Mucosa of descending colon (tissue), 3 donors: ENCODE measurements at places on chromosomes 5 and 9. TPM values are rescaled to one million over a fixed set of nuclear protein-coding genes. Genes with fewer than 3 reads are reported as not detected.
A peak's percentile ranks its signal among the peaks of the same experiment; 100 is the strongest.

DNA sequence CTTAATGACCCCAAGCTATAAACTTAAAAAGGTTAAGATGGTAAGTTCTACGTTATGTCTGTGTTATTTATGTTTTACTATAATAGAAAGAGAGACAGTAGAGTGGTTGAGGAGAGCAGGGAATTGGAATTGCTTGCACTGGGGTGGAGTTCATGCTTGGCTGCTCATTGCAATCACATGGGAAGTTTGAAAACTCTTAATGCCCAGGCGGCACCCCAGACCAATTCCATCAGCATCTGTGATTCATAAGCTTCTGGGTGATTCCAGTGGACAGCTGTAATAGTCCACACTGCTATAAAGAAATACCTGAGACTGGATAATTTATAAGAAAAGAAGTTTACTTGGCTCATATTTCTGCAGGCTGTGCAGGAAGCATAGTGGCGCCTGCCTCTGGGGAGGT lies 323.9 kb upstream of the MSX2 start:
- DNase-seq, result no peak

DNA sequence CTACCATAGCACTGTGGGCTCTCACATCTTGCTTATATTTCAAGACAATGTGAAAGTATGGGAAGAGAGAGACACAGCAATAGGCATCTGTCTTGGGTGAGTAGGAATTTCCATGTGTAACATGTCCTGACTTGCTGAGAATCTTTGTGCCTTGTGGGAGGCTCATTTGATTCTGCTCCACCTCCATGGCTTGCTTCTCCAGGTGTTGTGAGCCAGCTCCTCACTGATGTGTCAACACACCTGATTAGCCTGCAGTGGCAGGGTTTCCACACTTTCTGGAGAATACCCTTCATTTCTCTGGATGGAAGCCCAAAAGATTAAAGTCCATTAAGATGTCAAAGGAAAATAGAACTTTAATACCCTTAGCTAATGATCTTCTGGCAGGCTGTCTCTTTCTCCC lies 613.6 kb downstream of the ZNF608 start:
- DNase-seq, result no peak

GRCh38 chr5:22023784-22024183 lies 829.4 kb downstream of the CDH12 start:
- no peak for DNase-seq

GRCh38 chr9:99103901-99104458 lies 933 bp upstream of the TGFBR1 start:
- peak; percentile 53 for DNase-seq

ESM1 gene
- total RNA-seq, result not detected

- DNase-seq, result no peak
These were observed 23.7 kb upstream of the ANKH start for GRCh38 chr5:14895301-14895700.

HAVCR1 gene
- total RNA-seq, result 3.9 TPM

- DNase-seq, result peak; percentile 79
These were observed 394.3 kb downstream of the GADD45G start for GRCh38 chr9:89999176-89999533.

DNA sequence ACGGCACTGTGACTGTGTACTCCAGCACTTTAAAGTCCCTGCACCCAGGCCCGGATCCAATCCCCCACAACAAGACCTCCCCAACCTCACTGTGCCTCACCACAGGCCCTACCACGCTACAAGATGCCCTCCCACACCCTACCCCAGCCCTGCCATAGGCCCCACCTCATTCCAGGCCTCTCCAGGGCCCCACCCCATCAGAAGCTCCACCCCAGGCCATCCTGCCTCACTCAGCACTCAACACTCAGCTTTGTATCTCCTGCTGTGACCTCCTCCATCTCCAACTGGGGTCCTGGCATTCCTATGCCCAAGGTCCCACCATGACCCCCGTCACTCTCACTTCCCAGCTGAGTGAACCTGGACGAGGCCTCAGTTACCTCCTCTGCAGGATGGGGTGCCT lies 38.8 kb downstream of the BARX1 start:
- no peak for DNase-seq

DNA sequence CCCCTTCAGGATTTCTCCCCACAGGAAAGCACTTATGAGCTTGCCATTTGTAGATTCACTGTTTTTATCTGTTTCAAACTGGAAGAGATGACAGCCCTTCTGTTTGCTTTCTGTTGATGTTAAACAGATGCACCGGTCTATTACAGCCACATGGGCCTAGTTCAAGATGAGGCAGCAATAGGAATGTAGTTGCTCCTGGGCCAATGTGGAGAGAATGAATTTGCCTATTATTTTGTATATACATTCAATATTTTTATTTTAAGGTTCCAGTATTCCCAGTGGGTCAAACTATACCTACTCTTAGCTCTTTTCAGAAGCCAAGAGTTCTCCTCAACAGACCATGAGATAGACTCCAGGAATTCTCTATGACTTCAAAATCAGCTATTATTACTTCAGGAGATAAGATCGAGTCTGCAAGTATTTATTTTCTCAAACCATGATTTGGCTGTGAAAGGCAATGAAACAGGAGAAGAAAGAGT lies 461.6 kb downstream of the RASEF start:
- no peak for DNase-seq

DNA sequence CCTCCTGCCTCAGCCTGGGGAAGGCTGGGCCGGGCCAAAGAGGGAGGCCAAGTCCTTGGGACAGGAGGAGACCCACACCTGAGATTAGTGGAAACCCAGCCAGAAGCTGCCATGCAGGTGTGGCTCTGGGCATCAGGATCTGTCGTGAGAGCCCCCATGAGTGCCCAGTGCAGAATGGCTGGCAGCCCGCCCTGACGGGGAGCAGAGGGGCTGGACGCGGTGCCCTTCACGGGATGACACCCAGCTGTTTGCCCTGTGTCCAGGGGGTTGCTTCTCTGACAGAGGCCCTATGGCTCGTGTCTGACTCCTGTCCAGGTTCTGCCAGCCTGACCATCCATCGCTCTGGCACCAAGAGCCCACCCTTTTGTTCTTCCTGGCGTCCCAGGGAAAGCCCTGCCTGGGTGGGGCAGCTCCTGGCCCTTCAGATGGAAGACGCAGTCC lies 8.5 kb downstream of the DIPK1B start:
- no peak for DNase-seq

- DNase-seq, result no peak
These were observed 12.8 kb downstream of the IQGAP2 start for GRCh38 chr5:76415855-76416254.

DNA sequence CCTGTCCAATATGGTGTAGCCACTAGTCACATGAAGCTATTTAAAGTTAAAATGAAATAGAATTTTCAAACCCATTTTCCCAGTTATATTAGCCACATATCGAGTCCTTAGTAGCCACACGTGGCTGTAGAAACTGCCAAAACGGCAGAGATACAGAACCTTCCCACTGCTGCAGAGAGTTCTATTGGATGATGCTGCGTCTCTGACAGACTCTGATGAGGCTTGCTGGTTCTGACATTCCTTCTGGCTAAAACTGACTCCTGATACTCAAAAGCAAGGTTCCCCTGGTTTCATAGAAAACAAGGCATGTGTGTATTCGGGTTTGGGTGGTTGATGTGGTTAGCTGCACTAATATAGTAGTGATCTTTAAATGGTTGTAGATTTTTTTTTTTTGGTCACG lies 91.5 kb downstream of the TLE4 start:
- DNase-seq, result no peak

DNA sequence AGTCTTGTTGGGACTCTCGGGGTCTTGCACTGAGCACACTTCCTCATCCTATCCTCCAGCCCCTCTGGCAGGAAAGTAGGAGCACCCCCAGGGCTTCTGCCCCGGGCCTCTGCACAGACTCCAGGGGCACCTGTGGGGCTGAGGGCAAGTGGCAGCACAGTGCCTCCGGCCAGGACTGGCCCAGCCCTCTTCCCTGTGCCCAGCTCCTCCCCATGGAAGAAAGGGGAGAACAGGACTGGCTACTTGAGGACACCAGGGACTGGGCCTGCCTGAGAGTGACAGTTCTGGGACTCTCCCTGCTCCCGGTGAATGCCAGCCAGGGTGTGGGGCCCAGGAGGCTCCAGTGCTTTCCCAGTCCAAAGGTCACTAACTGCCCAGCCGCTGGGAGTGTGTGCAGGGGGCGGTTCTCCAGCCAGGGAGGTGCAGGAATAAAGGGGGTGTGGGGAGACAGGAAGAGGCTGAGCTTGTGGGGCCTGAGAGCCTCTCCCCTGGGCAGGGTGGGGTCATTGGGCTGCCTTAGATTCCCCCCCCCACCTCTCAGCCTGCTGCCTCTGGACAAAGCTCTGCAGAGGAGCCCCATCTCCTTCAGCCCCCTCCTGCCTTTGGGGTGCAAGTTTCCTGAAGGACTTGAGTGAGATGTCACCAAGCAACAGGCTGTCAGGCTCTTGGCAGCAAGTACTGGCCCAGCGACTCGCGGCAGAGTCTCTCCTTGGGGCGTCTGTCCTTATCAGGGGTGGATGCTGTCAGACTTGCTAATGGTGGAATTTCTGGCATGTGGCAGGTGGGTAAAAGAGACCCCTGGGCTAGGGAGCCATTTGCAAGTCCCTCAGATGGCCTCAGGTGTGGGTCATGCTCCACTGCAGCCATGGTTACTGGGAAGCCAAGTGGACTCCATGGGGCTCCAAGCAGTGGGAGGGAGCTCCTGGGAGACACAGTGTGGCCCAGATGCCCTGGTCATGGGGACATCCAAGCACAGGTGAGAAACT lies 19.1 kb upstream of the JADE2 start:
- DNase-seq, result peak; percentile 96

GABRB2 gene
- 2.1 TPM for total RNA-seq

GRCh38 chr9:20264896-20265295 lies 357.4 kb downstream of the MLLT3 start:
- no peak for DNase-seq

GRCh38 chr9:37421914-37422288 lies 595 bp upstream of the GRHPR start:
- no peak for DNase-seq

PCDHB10 gene
- 0.60 TPM for total RNA-seq

DNA sequence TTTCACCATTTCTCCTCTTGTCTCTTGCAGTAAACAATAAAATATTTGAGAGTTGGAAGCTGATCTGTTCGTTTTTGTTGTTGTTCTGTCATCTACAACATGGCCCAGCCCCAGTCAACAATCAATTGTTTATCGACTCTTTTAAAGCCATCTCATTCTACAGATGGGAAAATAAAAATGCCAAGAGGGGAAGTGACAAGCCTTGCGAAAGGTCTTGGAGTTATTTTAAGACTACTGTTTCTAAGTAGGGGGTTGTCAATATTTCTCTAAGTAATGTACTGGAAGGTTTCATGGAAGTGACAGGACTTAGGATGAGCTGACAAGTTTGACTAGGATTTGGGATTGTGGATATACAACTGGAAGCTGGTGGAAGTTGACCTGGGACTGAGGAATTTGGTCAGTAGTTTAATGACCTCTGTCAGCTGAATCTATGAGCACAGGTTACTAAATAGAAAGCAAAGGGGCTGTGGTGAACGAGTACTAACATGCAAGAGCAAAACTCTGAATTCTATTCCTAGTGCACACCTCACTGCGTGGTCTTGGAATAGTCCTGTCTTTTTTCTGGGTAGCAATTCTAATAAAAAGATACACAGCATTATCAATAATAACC lies 57.5 kb upstream of the ADRB2 start:
- DNase-seq, result no peak

CAMK2A gene
- 0.46 TPM for total RNA-seq

LECT2 gene
- total RNA-seq, result not detected

DNA sequence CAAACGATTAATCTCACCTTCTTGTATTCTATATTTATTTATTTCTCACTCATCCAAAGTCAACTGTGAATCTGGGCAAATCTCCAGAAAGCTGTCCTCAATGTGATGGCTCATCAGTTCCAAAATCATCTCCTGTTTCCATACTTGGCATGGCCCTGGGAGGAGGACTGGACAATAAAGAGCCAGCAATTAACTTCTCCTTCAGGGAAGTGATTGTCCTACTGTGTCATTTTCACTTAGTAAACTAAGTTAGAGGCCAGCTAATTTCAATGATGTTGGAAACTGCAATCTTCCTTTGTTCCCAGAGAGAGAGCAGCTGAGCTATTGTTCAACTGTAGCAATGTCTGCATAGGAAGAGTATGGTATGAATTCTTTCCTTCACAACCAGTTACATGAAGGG lies 17.5 kb downstream of the CDH12 start:
- DNase-seq, result no peak

CFAP157 gene
- 0.12 TPM for total RNA-seq

DNA sequence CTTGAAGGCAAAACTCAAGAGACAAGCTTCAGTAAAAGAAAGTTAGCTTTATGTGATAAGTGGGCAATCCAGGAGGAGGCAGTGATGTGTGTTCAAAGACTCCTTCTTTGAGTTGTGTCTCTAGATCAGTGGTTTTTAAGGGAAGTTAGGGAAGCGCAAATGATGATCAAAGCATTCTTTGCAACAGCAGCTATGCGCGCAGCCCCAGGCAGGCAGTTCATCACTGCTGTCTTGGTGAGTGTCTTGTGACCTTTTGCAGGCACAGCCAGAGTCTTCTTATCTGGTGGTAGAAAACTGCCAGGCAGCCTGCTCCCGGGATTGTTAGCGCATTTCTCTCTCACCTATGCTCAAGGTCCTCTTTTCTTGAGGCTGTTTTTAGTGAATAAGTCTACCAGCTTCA lies 40.3 kb upstream of the CLK4 start:
- DNase-seq, result no peak

CNTNAP3 gene
- total RNA-seq, result 1.0 TPM

GRCh38 chr5:56155992-56156584 lies 77.0 kb downstream of the ANKRD55 start:
- no peak for DNase-seq

DNA sequence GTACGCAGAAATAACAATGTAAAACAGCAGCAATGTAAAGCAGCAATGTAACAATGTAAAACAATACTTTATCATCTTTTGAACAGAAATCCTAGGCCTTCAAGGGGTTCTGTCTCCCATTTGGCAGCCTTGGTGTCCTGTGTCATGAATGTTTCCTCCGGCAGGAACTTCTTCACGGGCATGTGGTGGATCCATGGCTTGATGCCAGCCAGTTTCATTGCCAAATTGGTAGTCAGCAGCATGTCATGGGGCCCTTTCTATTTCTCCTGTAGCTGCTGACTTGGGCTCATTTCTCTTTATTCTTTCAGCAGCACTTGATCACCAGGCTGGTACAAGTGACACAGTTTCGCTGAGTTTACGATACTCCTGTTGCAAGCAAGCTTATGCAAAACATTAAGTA lies 275.3 kb downstream of the HTR1A start:
- no peak for DNase-seq

GRCh38 chr9:135216236-135216635 lies 128.8 kb downstream of the OLFM1 start:
- DNase-seq, result no peak
